ENCODE measurements at places on chromosomes 3 and 15. TPM values are rescaled to one million over a fixed set of nuclear protein-coding genes. Genes with fewer than 3 reads are reported as not detected.

BNC1 gene
- 0.16 TPM for total RNA-seq

- DNase-seq = no peak
Measured at GRCh38 chr15:33163816-33164215, 30.7 kb downstream of the FMN1 start.

- no peak for DNase-seq
Measured at GRCh38 chr3:17951241-17951640, 208.8 kb upstream of the TBC1D5 start.

GRCh38 chr3:127092776-127093175, 100.2 kb upstream of the PRR23E start:
- DNase-seq = no peak

DNA sequence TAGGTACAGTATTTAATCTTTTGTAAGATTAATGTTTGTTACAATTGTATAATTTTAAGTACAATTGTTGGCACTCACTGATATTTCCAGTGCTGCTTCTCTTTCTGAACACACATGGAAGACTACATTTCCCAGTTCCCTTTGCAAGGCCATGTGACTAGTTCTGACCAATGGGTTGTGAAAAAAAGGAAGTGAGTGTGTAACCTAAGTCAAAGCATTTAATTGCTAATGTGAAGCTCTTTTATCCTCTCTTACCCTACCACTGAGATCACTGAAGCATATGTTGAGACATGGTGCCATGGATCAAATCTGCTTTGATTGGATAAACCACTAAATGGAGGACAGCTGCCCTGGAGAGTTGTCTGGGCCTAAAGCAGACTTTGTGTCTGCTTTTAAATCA, 83.9 kb upstream of the PLXND1 start:
- no peak for DNase-seq

SERINC4 gene
- 0.37 TPM for total RNA-seq

CAMKV gene
- not detected for total RNA-seq

DNA sequence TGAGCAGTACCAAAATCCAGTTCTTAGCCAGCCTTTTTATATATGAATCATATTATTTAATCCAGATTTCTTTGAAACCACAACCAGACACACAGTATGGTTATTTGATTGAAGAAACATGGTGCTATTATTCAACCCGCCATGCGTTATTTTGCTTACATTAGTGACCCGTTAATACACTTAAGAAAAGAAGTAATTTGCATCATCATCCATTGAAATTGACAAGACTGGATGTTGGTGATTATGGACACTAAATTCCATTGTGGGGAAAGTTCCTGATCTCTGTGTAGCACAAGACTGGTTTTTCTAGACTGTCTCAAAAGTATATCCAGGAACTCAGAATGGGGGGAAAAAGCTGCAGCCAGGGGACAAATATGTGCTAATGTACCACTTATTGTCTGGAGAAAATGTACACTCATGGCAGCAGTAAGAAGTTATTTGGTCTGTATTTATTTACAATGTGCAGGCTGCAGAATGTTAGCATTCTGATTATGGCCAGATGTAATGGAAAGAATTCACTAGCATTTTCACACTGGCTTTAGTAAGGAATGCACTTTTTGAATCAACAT, 80.3 kb downstream of the FILIP1L start:
- DNase-seq = no peak

DNA sequence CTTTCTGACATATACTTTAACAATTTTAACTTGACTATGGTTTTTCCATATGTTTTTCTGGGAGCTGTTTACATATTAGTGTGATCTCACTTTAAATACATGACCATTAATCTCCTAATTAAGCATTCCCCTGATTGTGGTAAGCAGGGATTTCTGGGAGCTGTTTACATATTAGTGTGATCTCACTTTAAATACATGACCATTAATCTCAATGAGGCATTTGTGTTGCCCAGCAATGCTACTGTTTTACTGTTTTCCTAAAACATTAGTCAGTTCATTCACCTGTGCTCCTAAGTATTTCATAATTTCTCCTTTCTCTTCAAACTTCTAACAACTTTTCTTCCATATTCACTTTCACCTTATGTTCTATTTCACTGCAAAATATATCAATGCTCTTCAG, 3.6 kb upstream of the GRAMD1C start:
- DNase-seq = no peak

ASB14 gene
- 19.4 TPM for total RNA-seq

DNA sequence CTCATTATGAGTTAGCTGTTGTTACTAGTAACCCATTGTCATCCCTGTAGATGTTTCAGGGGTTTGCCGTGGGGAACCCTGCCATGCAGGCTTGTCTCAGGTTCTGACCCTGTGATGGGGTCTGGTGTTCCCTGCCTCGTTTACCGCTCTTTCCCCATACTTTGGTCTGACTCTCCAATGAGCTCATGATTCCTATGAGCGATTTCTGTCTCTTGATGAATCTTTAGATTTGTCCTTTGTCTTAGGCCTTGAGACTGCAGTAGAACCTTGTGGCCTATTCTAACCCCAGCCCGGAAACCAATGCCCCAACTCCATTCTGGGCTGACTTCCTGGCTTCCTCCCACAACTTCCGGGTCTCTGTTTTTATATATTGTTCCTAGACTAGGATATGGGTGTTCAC, 11.3 kb upstream of the IQGAP1 start:
- DNase-seq = no peak

- DNase-seq = no peak
Measured at GRCh38 chr3:5001805-5002173, 22.6 kb downstream of the BHLHE40 start.

DNA sequence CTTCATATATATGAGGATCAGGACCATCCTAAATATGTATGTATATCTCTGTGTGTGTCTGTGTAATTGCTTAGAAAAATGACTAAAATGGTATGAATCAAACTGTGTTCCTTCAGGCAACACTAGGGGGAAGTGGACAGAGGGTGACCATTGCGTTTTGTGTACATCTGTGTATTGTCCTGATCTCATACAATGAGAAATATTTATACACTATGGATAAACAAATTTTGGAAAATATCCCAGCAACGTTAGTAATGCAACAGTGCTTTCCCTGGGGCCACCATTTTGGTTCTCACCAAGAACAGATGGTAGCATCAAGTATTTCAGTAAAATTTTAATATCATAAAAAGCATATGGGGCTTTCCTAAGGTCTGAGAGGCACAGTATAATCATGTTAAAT, 130.1 kb downstream of the PTPRG start:
- no peak for DNase-seq

EPB42 gene
- total RNA-seq = not detected

DNA sequence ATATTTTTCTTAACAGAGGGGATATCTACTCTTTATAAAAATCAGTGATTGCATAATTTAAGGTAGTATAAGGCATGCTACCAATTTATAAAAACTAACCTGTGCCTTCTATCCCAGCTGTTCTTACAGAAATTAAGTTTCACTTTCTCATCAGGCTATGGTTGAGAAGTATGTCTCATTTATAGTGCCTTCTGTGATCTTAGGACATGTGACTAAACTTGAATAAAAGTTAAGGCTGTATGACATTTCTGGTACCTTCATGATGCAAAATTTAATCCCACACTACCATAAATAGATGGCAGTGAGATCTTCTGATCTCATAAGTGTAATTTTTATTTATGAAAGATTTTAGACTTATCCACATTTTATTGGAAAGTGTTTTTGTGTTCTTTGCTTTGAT, 12.6 kb downstream of the TIPARP start:
- DNase-seq = no peak

DNA sequence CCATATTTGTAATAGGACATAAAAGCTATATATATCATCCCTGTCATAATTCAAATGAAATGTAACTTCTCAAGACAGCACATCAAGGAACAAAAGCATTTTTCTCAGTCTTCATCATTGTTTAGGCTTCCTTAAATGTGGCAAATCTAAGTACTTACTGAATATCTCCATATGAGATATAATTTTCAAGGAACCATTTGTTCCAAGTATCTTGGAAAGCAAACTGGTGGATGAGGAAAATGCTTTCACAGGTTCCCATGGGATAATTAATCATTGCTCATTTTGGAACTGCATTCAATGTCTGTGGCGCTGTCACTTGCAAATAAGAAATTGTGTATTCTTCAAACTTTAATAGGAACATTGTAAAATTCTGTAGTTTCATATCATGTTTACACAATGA, 52.6 kb upstream of the ZNF385D start:
- no peak for DNase-seq

Data from heart left ventricle (tissue), 16 donors.